ENCODE measurements at places on chromosomes 4 and X.

DNA sequence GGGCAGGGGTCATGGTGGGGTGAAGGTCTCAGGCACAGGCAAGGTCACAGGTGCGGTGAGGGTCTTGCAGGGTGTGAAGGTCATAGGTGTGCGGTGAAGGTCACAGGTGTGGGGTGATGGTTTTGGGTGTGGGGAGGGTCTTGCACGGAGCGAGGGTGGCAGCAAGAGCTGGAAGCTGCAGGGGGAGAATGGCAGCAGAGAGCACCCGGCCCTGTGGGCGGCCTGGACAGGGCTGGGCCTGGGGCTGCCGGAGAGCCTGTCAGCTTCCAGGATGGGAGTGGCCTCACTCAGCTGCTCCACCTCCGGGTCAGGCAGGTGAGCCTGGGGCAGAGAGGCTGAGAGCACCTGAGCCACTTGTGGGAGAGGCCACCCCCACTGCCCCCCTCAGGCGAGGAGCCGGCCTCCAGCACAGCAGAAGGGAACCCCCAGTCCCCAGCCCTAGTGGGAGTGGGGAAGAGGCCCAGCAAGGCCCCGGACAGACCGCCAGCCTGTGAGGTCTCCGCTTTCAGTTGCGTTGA is 1.5 kb downstream of the MSANTD1 start:
- no peak for DNase-seq

DNA sequence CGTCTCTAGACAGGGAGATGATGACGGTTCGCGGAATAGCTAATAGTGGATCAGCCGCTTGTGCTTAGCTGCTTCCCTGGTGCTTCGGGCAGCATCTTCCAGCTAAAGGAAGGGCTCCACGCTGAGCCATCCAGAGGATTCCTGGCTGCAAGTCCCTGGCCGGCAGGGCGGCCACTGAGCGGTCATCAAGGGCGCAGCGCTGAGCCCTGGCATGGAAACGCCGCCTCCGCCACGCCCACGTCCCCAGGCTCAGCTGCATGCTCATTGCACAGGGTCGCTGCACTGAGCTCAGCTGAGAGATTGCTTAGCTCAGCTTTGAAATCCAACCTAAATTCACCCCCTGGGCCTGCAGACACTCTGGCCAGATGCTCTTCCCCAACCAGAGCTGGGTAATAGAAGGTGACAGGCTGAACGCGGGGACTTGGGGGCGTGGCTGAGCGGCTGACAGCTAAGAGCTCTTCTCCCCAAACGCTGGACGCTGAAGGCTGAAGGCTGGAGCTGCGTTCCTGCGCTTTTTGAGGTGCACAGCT is 118.2 kb upstream of the KIT start:
- peak; percentile 33 for DNase-seq

- no peak for DNase-seq
These were observed 241.4 kb downstream of the FRMPD4 start for GRCh38 chrX:12379671-12380070.

DNA sequence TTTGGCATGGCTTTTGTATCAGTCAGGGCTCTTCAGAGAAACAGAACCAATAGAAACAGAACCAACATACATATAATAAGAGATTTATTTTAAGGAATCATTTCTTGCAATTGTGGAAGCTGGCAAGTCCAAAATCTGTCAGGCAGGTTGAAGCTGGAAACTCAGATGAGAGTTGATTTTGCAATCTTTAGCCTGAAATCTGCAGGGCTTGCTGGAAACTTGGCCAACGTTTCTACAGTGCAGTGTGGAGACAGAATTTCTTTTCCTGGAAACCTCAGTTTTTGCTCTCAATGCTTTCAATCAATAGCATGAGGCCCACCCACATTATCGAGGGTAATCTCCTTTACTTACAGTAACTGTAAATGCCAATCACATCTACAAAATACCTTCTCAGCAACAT is 45.4 kb downstream of the COMMD8 start:
- no peak for DNase-seq

DNA sequence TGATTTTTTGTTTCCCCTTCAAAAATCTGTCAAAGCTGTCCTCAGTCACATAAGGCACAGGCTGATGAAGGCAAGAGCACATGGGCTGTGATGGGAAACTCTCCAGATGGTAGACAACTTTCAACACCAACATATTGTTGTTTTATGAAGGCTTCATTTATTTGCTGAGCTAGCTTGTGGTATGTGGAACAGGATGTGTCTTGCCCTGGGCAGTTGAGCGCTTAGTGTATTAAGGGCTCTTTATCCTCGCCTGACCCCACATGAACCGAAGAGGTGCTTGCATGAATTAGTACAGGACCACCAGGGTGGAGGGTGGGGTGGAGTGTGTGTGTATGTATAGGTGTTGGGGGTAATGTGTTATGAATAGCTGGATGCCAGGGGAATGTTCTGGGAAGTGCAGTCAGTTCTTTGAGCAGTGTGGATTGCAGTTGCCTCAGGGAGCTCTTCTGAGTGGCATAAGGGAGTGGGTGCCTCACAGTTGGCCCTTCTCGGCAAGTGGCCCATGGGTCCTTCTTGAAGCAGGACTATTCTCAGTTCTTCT is 103.1 kb downstream of the PHEX start:
- no peak for DNase-seq

DNA sequence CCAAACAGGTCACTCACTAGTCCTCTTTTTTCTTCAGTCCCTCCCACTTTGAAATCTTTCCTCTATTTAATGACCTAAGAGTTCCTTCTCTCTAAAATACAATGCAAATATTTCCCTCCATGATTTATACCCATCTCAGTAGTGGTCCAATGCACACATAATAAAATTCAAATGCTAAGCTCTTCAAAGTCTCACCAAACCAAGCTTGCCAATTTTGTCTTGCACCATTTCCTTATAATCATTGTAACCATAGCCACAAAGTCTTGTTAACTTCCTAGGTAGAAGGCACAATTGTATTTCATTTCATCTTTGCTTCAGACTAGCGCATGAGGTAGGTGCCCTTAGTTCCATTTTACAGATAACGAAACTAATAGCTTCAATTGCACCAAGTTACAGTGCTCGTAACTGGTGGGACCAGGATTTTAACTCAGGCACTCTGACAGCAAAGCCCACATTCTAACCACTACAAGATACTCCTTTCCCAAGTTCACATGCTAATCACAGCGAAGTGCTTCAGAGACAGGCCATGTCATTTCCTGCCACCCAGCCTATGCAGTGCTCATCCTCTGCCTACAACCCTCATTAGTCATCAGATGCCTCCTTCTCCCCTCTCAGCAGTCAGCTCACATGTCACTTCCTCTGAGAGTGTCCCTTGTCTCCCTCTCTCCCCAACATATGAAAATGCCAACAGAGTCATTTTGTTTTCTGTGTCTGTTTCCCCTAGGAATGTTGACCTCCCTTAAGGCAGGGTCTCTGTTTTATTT is 66.9 kb upstream of the PPARGC1A start:
- DNase-seq, result no peak

All from NCI-H2227 treated with DMSO at 0.1 percent for 48 hours (cell line).